ENCODE measurements at places on chromosomes 6 and 20.

DNA sequence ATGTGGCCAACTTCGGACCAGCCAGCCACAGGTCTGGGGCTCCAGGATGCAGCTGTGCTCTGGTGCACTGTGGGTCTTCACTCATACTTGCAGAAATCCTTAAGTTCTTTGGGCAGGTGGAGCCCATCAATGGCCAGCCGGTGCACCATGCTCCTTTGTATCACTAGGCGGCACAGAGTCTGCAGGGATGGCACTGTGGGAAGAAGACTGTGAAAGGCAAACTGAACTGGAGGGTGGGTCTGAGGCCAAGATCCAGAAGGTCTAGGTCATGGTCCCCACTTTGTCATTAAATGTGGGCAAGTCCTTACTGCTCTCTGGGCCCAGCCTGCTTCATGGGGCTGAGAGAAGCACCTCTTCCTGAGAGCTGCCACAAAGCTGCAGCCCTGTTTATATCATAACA, 1.3 kb upstream of the SPATA25 start:
- DNase-seq: no peak

GRCh38 chr6:39518221-39518620, 195.7 kb upstream of the KCNK16 start:
- no peak for DNase-seq

GRCh38 chr20:56391596-56392131, 351 bp downstream of the AURKA start:
- no peak for DNase-seq

DNA sequence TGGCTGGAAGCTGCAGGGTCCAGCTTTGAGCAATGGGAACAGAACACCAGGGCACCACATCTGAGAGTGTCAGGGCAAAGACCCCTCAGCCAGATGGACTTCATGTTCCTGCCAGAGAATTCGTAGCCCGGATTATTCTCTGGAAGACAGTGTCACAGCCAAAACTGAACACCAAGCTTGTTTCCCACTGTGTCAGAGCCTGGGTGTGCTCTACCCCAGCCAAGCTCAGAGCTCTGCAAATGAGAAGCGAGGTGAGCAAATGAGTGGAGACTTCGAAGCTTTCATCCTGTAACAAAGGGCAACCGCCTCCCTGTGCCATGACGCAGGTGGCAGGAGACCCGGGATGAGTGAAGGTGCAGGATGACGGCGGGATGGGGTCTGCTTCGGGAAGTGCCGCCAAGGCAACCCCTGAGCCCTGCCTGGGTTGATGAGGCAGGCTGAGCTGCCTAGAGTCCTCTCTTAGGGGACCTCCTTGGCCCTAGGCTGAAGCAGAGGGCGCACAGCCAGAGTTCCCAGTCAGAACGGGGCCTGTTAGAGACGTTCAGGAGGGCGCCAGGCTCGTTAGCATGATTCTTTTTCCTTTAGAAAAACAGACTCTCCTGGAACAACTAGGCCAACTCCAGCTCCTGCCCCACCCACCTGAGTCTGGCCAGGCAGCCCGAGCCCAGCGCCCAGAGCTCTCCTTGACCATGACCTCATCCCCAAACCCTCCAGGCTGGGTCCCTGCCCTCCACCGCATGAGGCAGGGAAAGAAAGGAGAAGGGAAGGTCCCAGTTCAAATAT, 187.7 kb downstream of the SOD2 start:
- DNase-seq: no peak

GRCh38 chr6:166862978-166863530, 93.3 kb downstream of the RNASET2 start:
- no peak for DNase-seq

DNA sequence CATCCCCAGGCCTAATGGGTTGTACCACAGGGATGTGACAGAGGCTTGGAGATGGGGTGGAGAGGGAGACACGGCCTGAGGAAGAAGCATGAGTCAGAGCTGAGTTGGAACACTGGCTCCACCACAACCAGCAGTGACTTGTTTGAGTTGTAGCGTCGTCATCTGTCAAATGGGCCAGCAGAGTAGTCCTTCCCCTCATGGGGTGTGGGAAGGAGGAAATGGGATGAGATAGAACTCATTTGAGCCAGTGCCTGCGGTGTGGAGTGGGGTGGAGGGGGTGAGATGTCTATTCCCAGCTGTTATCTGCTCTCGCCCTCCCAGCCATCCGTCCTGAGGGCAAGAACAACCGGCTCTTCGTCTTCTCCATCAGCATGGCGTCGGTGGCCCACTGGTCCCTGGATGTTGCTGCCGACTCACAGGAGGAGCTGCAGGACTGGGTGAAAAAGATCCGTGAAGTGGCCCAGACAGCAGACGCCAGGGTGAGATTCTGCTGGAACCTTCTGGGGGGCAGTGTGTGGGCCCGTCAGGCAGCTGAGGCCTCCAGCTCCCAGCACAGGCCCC, 32.5 kb downstream of the PLCG1 start:
- DNase-seq: no peak

DNA sequence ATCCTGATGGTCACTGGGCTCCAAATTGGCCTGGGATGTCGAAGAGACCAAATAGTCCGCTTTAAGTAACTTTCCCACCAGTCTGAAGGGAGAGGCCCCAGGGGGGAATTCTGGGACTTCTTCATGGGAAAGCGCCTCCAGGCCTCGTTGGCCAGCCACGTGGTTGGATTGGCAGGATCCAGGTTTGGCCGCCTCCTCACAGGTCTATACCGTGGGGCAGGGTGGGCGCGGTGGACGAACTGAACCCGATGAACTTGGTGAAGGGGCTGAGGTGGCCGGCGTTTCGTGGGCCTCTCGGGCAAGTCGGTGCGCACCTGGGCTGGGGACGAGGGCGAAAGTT, 297 bp downstream of the POM121L2 start:
- no peak for DNase-seq

DNA sequence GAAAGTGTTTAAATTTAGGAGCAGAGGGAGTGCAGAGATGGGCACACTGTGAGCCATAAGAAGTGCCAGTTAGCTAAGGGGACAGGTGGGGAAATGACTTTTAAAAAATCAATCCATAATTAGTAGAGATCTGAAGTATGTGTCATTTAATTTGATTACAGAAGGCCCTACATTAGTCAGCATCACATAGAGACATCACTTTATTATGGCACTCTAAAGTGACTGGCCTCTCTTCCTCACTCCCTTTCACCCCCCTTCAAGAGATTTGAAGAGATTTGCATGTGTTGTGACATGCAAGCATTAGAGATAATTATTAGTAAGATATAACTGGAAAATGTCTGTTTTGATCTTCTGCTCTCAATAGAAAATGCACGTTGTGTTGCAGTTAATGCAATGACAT, 86.7 kb downstream of the SLX4IP start:
- no peak for DNase-seq

DNA sequence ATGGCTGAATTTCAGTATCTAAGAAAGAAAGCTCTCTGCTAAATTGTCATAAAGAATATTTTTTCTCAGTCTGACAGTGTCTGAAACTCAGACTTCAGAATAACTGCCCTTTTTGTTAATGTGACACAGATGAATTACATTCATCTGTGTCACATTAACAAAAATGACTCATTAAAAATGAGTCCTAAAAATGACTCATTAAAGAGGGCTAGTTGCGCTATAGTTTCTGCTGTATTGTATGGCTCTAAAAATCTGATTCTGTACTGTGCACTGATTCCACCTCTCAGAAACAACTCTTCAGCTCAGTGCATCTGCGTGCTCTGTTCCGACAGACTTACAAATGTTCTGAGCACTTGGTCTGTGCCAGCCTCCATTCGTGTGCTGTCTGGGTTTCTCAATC, 15.0 kb downstream of the RNF114 start:
- DNase-seq: no peak

- DNase-seq: no peak
These were observed 80.8 kb downstream of the SCML4 start for GRCh38 chr6:107743311-107743710.

DNA sequence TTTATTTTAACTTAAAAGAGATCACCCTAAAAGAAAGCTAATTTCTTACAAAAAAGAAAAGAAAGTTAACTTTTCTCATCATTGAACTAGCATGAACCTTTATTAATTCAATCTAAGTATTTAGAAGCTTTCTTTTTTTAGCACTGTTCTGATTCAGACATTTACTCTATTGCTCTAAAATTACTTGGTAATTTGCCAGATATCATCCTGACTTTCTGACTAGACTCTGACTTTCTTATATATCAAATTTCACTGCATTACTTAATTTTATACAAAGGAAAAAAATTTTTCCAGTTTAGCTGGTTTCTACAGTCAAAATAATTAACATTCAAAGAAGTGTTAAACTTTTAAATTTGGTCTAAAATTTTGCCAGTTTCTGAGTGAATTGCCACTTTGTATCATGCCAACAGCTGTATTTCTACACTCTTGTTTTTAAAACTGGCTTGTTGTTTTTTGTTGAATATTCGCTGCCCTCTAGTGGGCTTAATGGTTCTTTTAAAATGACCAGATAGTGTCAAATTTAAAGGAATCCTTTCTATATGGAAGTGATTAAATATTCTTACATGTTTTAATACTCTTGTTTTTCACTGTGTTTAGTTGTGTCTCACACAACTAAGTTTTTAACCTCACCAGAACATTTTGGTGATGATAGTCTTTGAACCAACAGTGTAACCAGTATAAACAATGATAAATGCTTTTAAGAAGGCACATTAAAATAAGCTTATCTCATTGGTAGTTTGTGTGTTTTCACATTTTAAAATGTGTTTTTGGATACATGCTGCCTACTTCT, 102.0 kb downstream of the POPDC3 start:
- peak; percentile 17 for DNase-seq

DNA sequence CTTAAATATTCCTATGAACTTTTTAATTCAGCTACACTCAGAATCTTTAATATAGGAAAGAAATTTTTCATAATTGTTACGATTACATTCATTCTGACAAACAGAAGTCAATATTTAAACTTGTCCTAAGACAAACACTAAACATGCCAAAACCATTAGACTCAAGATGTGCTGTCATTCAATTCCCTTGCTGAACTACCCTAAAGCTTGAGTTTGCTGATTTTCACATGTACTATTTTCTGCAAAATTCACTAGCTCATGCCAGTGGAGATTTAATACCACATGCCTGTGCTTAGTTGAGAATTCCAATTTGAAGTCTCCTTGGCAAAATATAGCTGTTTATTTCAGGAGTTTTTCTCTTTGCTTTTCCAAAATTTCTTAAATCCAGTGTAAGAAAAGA, 448.0 kb downstream of the COL12A1 start:
- no peak for DNase-seq

DNA sequence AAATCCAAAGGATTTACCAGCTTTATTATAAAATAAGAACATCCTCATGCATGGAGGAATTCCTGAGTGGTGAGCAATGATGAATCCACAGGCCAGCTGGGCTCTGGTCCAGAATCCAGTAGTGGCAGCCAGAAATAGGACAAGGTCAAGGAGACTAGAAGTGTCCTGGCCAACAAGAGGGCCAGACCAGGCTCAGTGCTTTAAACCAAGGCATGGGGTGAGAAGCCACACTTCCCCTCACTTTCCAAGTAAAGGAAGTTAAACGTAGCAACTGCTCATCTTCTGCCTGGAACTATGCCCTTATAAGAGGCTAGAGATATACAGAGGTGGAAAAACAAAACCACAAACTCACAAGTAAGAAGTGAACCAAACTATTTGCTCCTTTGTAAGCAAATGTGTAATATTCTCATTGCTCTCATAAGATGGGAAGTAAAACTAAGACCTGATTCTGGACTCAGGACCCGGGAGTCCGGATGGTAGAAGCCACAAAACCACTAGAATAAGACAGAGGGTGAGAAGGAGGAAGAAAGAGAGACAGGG, 253.2 kb downstream of the UST start:
- DNase-seq: no peak

- no peak for DNase-seq
These were observed 52.1 kb upstream of the CD93 start for GRCh38 chr20:23138226-23138625.

- DNase-seq: no peak
These were observed 17.6 kb downstream of the CD109 start for GRCh38 chr6:73713426-73714147.

- DNase-seq: no peak
These were observed 34.0 kb downstream of the PLAGL1 start for GRCh38 chr6:143974089-143974488.

- DNase-seq: no peak
These were observed 201.9 kb upstream of the KCNQ5 start for GRCh38 chr6:72419966-72420365.

DNA sequence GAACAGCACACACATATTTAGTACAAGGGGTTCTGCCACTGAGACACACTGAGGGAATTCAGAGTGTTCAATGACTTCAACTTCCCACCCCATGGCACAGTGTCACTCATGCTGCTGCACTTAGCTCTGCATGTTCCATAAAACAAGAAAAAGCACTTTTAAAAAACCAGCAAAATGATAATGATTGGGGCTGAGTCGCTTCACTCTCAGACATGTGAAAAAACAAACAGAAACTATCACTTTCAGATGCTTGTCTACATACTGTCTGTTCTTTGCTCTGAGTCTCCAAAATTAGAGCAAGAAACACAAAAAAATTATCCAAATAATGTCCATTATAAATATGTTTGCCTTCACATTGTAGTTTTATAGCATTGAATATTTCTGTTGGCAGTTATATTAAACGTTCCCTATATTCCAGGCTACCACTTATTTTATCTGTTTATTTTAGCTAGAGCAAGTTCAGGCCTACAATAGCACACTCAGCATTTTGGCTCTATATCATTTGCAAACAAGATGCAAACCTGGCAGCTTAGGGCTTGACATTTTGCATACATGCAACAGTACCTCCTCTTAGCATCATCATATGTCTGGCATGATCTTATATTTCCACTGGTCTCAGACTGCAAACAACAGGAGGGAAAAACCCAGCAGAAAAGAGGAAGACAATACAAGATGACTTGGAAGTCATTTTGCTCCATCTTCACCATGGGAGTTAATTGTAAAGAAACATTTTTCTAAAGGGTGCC, 398.8 kb downstream of the HACE1 start:
- DNase-seq: no peak

All from right renal pelvis (tissue), 4 donors.